Lower leg skin (tissue), 4 donors: ENCODE measurements at places on chromosomes 4 and X. TPM values are rescaled to one million over a fixed set of nuclear protein-coding genes. Genes with fewer than 3 reads are reported as not detected.

DNA sequence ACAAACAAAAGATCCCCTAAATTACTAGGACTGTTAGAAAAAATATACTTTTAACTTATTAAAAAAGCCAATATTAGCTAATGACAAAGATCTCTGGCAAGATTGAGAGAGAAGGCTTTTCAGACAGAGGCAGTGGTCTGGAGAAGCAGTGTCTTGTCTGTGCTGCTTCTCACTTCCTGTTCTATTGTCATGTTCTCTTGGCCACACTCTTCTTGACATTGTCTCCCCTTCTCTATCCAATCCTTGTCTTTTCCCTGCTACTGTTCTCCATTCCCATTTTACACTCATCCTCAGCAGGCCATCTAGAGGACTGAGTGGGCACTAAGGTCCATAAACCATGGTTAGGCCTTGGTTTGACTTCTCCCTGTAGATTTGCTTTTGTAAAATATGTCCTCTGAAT is 14.0 kb upstream of the TAPT1 start:
- no peak for DNase-seq

GRCh38 chrX:120604361-120604782 is 471 bp downstream of the MCTS1 start:
- no peak for DNase-seq

- no peak for DNase-seq
Measured at GRCh38 chr4:55038176-55038890, 87.1 kb downstream of the KDR start.

DNA sequence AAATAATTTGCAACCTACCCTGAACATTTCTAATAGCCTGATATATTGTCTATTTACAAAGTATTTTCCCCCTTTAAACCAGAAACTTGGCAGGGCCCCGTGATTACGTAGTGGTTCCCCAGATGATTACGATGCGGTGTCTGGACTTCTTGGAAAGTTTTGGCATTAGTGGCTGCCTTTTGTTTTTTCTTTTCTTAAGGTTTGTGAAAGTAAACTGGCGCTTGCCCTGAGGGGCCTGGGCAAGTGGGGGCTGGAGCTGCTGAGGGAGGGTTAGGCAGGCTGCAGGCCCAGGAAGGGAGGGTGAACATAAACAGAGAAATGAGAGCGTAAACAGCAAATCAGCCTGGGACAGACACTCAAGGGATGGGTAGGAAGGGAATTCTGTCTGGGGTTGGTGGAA is 123.6 kb upstream of the MSX1 start:
- no peak for DNase-seq

GRCh38 chr4:184536065-184536880 is 61.9 kb upstream of the IRF2 start:
- DNase-seq, result no peak

GRCh38 chrX:78595901-78596502 is 63.1 kb downstream of the RTL3 start:
- no peak for DNase-seq

IL13RA1 gene
- total RNA-seq, result 33.0 TPM

- no peak for DNase-seq
Measured at GRCh38 chr4:40401096-40401495, 66.0 kb downstream of the CHRNA9 start.

MAGEA1 gene
- total RNA-seq, result not detected
